T-cell (primary cell): ENCODE measurements at places on chromosomes 12 and 14. TPM values are rescaled to one million over a fixed set of nuclear protein-coding genes. Genes with fewer than 3 reads are reported as not detected.

The TAS2R30 gene
- 8.5 TPM for total RNA-seq

The SMIM41 gene
- not detected for total RNA-seq

The KLRC2 gene
- total RNA-seq, result 1.9 TPM

The PNP gene
- total RNA-seq, result 79.4 TPM

GRCh38 chr14:53927171-53927570 is 29.5 kb downstream of the BMP4 start:
- DNase-seq, result no peak

DNA sequence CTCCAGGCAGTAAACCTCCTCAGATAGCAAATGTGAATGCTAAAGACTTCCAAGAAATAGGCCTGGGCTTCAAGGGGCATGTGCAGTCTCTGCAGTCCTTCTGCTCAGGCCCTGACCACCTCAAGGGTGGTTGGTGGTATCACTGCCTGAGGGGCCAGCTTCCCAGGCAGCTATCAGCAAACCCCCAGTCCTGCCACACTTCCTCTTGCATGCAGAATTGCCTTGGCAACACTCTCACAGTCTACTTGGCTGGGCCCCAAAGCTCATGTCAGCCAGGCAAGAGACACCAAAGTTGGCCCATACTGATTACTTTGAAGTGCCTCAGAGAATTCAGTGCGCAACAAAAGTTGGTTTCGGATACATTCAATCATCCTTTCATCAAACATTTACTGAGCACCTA is 3.5 kb upstream of the ASB8 start:
- no peak for DNase-seq

- DNase-seq, result no peak
Measured at GRCh38 chr14:100654814-100655740, 67.9 kb upstream of the BEGAIN start.

- no peak for DNase-seq
Measured at GRCh38 chr12:82019533-82019932, 260.4 kb upstream of the PPFIA2 start.
